Stimulated activated CD8-positive, alpha-beta memory T cell treated with anti-CD3 and anti-CD28 coated beads, Interleukin-4, amount 100 ng/mL, for 1 hour (primary cell): ENCODE measurements at places on chromosomes 1 and 21.

- no peak for DNase-seq
Measured at GRCh38 chr1:10765734-10766478, 30.5 kb downstream of the CASZ1 start.

GRCh38 chr21:25878344-25878743, 143.6 kb downstream of the GABPA start:
- no peak for DNase-seq

GRCh38 chr1:156578055-156578454, 1.5 kb upstream of the TTC24 start:
- no peak for DNase-seq

DNA sequence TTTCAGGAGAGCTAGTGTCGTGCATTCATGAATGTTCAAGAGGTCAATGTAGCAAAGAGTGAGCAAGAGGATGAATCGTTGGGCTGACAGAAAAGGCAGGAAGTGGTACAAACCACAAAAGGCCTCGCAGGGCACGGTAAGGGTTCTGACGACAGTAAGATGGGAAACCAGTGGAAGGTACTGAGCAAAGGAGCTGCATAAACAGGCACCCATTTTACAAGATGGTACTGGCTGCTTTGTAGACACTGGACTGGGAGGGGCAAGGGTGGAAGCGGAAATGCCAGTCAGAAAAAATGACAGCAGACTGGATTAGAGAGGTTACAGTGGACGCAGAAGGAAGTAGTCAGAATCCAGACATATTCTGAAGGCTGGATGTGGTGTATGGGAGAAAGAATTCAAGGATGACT, 123.5 kb downstream of the PTPN14 start:
- DNase-seq, result no peak

DNA sequence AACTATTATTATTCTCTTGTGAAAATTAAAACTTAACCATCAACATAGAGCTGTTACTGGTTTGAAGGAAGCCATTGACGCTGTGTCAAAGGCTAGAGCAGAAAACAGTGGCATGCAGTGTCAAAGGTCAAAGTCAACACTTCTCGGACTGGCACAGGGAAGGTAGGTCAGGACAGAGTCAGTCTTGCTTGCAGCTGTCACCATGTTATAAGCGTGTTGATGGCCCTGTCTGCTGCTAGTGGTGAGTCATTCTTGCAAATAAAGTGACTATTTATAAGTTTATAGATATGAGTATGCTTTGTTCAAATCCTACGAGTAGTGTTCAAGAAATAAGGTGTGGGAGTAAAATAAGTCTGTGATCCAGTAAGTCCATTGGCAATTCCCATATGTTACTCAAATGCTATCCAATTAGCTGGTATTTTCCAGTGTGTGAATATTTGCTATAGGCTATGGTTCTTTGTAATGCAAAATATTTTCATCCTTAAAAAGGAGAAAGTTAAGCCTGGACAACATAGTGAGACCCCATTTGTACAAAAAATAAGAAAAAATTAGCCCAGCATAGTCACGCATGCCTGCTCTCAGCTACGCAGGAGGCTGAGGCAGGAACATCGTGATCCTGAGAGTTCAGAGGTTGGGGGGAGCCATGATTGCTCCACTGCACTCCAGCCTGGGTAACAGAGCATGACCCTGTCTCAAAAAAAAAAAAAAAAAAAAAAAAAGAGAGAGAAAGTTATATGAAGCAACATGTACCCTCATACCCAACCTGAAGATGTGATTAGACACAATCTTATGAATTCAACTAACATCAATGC, 26.3 kb upstream of the TINAGL1 start:
- no peak for DNase-seq

DNA sequence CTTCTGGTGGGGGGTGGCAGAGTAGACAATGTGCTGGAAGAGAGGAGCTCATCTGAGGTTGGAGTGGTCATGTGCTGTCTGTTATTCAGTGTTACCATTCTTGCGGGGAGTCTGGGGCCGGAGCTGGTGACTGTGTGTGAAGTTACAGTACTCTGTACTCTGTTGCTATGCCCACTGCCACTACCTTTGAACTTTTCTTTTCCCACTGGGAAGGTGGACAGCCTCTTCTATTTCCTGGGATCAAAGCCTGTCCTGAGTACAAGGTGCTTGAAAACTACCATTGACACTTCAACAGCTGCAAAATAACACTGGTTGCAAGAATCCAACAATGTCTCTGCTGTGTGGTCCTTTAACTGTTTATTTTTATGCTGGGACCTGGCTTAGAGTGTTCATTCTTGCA, 66.4 kb upstream of the ZNF326 start:
- DNase-seq, result no peak

GRCh38 chr1:152367436-152367835, 7.6 kb upstream of the FLG2 start:
- DNase-seq, result no peak

- no peak for DNase-seq
Measured at GRCh38 chr1:112686417-112686816, 12.0 kb downstream of the MOV10 start.

DNA sequence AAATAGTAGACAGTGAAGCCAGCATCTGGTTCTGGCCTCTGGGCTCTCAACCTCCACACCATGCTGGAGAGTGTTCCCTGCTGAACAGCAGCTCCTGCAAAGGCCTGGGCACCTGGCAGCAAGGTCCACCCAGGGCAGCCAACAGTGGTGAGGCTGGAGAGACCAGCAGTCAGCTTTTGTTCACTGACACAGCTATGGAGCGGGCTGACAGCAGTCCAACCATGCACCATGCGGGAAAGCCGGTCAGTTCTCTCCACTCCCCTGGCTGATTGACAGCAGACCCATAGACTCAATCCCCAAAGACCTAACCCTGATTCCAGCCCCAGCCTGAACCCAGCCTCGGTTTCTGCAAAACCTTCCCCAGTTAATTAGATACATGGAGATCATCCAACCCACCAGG, 49.0 kb downstream of the KLHDC7A start:
- no peak for DNase-seq

DNA sequence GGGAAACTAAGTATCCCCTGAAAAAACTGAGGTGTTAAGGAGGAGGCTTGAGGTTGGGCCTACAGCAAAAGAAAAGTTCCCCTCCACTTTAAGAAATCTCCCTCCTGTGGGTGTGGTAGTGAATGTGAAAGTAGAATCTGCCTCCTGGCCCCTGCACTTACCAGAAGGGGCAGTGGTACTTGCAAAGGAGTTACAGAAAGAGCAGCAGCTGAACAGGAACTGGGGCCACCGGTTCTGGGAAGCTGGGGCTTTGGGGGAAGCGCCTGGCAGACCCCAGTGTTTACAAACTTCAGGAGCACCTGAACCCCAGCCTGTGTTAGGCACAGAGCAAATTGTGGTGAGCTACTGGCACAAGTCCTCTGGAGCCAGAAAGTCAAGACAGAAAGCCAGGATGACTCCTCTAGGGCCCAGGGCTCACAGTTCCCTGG, 250.2 kb upstream of the FGGY start:
- DNase-seq, result no peak

GRCh38 chr1:16149146-16149545, 6.7 kb downstream of the EPHA2 start:
- no peak for DNase-seq

DNA sequence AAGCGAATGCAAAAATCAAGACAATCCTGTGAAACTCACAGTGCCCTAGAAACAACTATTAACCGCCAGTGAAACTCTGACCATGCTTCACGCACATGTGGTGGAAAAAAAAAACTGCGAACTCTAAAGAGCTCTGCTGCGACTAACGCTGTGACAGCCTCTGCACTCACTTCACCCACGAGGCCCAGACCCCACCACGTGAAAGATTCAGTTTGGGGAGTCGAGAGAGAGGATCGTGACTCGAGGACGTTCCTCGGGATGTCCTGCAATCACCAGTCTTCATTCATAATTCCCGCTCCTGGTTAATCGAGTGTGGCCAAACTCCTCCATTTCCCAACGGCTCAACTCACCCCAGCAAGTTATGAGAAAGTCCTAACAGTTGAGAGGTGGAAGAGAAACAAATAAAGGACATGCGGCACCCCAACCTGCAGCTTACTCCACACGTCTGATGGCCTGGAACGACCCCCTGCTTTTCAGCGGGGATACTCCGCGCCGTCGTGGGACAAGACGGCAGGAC, 1.1 kb downstream of the SERBP1 start:
- no peak for DNase-seq

DNA sequence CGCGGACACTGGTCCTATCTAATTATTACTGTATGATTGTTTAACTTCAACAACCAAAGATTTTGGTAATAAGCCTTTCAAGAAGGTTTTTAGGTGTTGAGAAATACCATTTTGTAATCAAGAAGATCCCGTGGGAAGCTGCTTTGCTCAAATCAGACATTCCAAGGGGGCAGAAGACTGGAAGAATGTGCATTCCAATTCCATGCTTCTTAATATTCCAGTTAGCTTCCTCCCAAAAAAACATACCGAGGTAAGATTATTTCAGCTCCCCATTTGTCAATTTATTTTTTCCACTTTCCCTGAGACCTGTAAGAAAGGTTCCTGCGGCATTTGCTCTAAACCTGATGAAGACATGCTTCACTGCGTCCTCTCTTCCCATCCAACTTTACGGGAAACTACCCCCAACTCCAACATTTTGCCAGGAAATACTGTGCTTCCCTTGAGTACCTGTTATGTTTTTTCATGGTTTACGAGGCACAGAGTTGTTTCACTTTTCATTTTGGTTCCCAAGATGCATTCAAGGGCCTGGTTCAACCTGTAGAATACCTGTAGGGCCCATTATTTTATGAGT, 4.1 kb downstream of the CNN3 start:
- no peak for DNase-seq

DNA sequence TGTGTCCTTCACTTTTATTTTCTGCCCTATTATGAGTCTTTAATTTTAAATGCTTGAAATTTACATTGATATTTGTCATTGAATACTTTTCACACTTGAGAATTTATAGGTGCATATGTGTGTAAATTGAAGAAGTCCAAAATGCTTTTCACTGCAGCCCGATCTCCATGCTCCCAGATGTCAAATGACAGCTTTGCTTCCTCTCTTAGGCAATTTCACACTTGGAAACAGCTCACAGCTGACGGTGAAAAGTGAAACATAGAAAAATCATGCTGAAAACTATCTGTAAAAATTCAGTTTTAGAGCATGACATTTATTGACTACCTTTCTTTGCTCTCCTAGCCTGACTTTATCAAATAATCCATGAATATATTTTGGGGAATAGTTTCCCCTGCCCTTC, 196.0 kb downstream of the RPS6KC1 start:
- DNase-seq, result no peak

DNA sequence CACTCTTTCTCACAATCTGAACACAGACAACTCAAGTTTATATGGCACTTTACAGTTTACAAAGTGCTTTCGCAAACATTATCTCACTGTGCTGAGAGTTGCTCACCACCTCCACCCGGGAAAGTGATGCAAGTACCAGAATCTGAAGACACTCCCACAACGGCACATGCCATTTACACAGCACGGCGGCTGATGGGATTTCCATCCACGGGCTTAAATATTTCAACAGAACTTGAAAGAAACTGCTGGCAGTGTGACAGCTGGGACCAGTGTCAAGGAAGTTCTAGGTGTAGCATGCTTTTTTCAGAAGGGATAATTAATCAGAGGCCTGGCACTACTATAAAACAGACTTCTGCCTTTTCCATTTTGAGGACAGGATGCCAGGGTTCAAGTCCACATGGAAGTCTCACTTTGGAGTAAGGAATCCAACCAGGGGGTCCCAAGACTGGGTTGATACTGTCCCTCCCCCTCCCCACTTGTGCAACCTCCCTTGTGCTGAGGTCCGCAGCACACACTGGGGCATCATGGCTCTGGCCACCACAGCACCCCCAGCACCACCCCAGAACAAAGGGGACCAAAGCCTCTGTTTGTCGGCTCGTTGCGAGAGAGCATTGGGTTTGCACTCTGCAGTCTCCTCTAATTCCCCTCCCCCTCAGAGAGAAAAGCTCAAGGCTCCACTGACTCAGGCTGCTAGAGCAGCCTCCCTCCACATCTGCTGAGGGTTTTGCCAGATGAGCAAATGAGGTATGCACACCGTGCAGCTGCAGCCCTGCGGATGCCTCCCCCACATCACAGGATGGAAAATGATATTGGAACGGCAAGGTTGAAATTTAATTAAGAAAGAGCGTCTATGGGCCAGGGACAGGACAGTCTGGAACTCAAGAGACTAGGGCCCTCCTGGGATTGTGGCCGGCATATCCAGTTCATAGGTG, 154.9 kb downstream of the TGFBR3 start:
- DNase-seq, result no peak

DNA sequence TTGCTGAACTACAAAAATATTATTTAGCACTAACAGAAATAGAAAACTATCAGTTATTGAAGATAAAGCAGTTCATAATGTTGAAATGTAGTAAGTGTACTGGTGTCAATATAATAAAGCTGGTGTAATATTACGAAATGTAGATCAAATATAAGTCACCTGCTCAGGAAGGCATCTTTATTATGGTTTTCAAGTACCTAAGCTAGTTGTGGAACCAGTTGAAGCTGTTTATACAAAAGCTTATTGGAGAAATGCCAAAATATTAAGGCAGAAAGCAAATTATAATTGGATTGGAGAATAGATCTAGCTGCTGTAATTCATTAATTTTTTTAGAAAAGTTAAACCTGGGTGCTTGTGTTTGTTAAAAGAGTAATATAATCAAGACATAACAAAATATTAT, 6.2 kb upstream of the MARK1 start:
- no peak for DNase-seq

- no peak for DNase-seq
Measured at GRCh38 chr1:38589036-38589435, 270.5 kb downstream of the RRAGC start.

DNA sequence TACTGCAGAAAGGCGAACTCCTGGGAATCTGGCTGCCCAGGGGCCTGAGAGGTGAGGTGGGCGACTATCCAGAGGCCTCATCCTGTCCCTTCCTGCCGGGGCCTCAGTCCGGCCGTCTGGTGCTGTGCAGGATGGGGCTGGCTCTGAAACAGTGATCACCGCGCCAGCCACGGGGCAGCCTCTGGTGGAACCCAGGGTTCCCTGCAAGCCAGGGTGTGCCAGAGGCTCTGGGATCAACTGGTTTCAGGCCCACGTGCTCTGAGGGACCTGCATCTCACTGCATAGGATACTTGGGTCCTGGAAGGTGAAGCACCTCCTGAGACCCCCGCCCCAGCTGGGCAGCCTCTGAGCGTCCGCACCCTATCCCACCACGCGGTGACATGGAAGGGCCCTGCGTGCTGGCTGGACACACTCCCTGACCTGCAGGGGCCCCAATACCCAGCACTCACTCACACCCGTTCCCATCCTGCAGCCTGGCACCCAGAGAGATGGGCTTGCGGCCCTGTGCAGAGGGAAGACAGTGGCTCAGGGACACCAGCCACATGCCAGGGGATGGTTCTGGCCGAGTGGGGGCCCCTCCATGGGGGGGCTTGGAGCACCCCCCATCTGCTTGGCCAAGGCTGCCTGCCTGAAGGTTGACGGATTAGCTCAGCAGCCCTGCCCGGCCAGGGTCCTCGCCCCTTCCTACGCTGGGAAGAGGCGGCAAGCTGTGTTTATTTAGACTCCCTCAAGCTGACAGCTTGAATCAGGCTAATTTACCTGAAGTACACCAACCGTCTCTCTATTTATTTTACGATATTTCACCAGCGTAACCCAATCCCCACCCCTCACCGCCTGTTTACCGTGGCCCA, 64.3 kb upstream of the TTC34 start:
- no peak for DNase-seq
